ENCODE measurements at places on chromosomes 1 and 21. TPM values are rescaled to one million over a fixed set of nuclear protein-coding genes. Genes with fewer than 3 reads are reported as not detected.

The LCE1F gene
- total RNA-seq = not detected

DNA sequence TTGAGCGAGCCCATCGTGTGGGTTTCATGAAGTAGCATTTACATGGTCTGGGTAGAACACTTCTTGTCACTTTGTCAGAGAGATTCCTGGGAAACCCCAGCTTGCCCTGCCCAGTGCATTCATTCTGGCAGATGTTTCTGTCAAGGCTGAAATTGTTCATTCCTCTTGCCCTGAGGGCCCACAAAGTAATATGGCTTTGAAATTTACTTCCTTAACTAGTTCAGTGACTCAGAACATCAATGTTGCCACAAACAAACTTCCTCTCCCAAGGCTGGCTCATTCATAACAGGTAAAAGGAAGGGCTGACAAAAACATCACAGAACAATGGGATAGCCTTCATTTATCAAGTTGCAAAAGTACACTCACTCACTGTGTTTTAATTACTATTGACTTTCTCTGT is 5.0 kb upstream of the KIAA0040 start:
- peaks cover 49% of the 10 kb centered on the region for H3K4me1 ChIP-seq
- no peaks in the 10 kb centered on the region for H3K27me3 ChIP-seq
- DNase-seq = peak; percentile 85
- peaks cover 12% of the 10 kb centered on the region for H3K36me3 ChIP-seq
- H3K27ac ChIP-seq = peak overlapping the region; percentile 96

- H3K27me3 ChIP-seq = no peaks in the 10 kb centered on the region
- no peak overlapping the region for H3K4me3 ChIP-seq
- H3K27ac ChIP-seq = no peak overlapping the region
Measured at GRCh38 chr21:22174746-22175145, 1176.5 kb downstream of the NCAM2 start.

DNA sequence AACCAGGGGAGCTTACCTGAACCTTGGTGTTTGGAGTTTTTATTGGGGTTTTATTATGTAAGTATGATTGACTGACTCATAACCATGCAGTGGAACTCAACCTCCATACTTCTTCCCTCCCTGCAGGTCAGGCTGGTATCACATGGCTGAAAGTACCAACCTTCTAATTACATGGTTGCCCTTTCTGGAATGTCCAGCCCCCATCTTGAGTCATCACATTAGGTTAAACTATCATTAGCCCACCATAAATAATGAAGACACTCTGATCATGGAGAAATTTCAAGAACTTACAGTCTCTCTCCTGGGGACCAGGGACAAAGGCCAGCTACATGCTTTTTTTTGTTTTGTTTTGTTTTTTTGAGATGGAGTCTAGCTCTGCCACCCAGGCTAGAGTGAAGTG is 19.2 kb upstream of the DPH5 start:
- H3K4me1 ChIP-seq = no peaks in the 10 kb centered on the region
- H3K27me3 ChIP-seq = no peaks in the 10 kb centered on the region
- H3K36me3 ChIP-seq = no peaks in the 10 kb centered on the region
- H3K4me3 ChIP-seq = no peak overlapping the region
- H3K27ac ChIP-seq = no peak overlapping the region

The SPRR2F gene
- total RNA-seq = not detected

DNA sequence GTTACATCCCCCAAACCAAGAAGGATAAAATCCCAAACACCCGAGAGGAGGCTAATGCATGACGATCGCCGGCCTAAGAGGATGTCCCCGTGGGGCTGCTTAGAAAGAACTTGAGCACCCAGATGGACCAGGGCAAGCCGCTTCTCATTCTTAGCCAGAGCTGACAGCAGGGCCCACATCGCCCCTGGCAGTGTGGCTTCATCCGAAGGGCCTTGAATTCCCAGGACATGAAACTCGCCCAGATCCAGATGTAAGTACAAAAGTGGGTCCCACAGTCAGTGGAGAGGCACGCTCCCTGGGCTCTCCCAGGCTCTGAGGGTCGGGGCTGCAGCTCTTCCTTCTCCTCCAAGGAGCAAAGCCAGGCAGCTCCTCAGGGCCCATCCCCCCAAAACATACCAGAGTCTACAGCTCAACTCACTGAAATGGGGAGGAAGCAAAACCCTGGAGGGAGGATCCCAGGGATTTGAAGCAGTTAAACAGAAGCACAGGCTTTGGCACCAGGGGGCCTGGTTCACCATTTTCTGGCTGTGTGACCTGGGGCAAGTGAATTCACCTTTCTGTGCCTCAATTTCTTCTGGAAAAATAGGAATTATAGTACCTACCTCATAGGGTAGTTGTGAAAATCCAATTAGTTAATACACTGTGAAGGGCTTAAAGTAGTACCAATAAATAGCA is 85.6 kb downstream of the MAN1C1 start:
- H3K27ac ChIP-seq = no peak overlapping the region
- H3K4me1 ChIP-seq = no peaks in the 10 kb centered on the region
- H3K27me3 ChIP-seq = peaks cover 62% of the 10 kb centered on the region
- DNase-seq = no peak

GRCh38 chr21:41548781-41549180 is 40.8 kb upstream of the TMPRSS2 start:
- no peak overlapping the region for H3K27ac ChIP-seq
- DNase-seq = no peak
- no peaks in the 10 kb centered on the region for H3K4me1 ChIP-seq
- no peak overlapping the region for H3K4me3 ChIP-seq
- H3K27me3 ChIP-seq = peaks cover 29% of the 10 kb centered on the region
- no peaks in the 10 kb centered on the region for H3K36me3 ChIP-seq

DNA sequence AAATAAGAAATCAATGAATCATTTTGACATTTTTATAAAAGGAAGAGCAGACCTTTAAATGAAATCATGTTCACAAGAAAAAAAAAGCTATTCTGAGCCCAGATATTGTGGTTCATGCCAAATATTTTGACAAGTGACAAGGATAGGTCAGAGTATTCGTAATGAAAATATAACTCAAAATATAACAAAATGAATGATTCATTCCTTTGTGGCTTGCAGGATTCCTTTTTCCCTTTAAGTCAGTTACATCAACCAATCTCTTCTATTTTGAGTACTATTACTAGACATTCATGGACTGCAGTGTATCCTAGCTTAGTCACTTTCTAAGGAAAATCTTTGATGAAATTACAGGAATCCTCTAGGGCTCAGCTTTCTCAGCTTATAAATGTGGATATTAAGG is 188.7 kb downstream of the COL11A1 start:
- no peak for DNase-seq
- no peak overlapping the region for H3K27ac ChIP-seq
- no peak overlapping the region for H3K4me3 ChIP-seq
- no peaks in the 10 kb centered on the region for H3K27me3 ChIP-seq
- H3K36me3 ChIP-seq = no peaks in the 10 kb centered on the region

Measured in Calu3 (cell line).